ENCODE measurements at places on chromosomes 3 and 15.

DNA sequence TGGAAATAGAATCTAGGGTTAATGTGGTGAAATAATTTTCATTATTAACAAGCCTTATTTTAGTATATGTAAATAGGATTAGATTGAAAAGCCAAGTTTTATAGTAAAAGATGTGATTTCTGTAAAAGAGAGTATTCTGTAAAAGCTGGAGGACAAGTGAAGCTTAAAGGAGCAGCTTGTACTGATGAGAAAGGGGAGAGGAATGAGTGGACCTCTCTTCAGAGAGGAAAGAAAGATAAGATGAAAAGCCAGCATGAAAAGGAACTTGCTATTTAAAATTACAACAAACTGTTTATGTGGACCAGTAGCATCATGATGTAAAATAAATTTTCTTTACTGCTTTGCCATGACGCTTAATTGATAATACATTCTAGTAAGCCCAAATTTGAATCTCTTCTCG, 18.5 kb downstream of the ALCAM start:
- no peak for DNase-seq

GRCh38 chr3:5972586-5972985, 785.1 kb downstream of the EDEM1 start:
- no peak for DNase-seq

GRCh38 chr3:192188218-192188835, 539.0 kb downstream of the FGF12 start:
- DNase-seq = no peak

GRCh38 chr15:52787123-52787503, 3.0 kb downstream of the ONECUT1 start:
- no peak for DNase-seq

DNA sequence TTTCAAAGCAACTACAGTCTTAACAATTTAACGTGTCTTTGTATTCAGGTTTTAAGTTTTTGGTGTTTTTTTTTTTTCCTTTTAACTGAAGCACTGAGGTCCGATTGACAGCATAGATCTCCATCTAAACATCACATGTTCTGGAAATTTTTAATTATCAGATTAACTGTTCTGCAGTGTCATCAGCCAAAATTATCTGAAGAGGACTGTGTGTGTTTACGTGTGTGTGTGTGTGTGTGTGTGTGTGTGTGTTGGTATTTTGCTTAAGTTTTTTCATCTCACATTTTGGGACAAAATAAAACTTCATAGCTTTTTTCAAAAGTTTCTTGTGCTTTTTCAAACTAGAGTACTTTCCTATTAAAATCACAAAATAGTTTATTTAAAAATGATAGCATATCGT, 1.8 kb downstream of the PIK3CA start:
- no peak for DNase-seq

- DNase-seq = peak; percentile 76
Observed at GRCh38 chr3:121660356-121661171, at the start of gene HCLS1. Gene HCLS1, minus strand, starts transcription at chr3:121660903. Its CDS starts 2,556 bp downstream, at chr3:121658347.

GRCh38 chr15:28915041-28915810, 29.5 kb downstream of the APBA2 start:
- no peak for DNase-seq

DNA sequence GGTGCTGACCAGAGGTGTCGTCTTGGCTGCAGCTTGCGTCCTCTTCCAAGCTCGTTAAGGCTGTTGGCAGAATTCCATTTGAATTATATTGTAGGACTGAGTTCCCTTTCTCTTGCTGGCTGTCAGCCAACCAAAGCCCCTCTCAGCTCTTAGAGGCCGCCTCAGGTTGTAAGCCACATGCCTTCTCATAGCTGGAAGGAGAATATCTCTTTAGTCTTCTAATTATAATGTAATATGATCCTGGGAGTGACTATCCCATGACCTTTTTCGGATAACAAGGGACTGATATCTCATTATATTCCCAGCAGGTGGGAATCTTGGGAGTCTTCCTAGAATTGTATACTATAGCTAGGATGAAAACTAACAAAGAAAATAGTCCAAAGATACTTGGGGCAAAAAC, 4.8 kb downstream of the SCG5 start:
- no peak for DNase-seq

DNA sequence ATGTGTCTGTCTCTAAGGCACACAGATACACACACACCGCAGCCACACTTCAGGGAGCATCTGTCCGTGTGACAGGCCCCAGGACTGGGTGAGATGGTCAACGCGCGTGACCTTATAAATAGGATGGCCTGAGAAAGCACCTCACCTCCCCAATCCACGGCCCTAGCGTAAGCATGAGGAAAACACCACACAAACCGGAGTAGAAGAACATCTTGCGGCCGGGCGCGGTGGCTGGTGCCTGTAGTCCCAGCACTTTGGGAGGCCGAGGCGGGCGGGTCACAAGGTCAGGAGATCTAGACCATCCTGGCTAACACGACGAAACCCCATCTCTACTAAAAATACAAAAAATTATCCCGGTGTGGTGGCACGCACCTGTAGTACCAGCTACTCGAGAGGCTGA, 1.6 kb downstream of the NIPA1 start:
- no peak for DNase-seq

DNA sequence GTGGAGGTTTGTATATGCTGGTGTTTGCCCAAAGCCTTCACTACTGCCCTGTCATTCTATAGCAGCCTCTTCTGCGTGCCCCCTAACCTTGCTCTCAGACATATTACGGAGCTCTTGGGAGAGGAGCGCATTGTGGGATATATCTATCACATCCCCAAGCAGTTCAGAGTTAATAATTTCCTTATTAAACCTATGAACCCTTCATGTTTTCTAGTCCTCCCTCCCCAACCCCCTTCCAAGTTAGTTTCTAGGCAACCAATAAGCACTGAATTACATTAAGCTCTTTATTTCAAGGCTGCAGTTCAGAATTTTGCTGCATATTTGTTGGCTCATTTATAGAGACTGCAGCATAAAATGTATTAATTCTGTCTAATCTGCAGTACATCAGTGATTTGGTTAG, 57.3 kb upstream of the GRM7 start:
- no peak for DNase-seq

GRCh38 chr3:186583831-186584230, 13.3 kb downstream of the DNAJB11 start:
- DNase-seq = no peak

- DNase-seq = no peak
Observed at GRCh38 chr3:128424508-128425069, 42.1 kb downstream of the DNAJB8 start.

- DNase-seq = no peak
Observed at GRCh38 chr3:197478746-197479668, 76.8 kb downstream of the BDH1 start.

GRCh38 chr3:45799586-45799985, 3.2 kb upstream of the SLC6A20 start:
- no peak for DNase-seq

DNA sequence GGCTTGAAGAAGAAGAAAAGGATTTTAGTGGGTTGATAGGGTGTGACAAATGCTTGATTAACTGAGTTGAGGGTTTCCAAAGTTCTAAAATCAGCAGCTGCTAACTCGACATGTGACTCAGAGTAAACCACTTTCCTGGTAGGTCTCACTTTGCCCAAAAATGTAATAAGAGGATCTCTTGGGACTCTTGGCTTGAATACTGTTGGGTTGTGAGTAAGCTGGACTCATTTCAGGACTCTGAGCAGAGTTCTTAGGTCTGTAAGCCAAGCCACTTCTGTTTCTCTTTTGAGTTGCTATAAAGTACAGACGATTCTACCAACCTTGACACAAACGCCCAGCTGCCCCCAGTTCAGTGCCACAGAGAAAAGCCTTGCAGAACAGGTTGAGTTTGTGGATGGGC, 241.1 kb downstream of the ZNF621 start:
- DNase-seq = no peak

DNA sequence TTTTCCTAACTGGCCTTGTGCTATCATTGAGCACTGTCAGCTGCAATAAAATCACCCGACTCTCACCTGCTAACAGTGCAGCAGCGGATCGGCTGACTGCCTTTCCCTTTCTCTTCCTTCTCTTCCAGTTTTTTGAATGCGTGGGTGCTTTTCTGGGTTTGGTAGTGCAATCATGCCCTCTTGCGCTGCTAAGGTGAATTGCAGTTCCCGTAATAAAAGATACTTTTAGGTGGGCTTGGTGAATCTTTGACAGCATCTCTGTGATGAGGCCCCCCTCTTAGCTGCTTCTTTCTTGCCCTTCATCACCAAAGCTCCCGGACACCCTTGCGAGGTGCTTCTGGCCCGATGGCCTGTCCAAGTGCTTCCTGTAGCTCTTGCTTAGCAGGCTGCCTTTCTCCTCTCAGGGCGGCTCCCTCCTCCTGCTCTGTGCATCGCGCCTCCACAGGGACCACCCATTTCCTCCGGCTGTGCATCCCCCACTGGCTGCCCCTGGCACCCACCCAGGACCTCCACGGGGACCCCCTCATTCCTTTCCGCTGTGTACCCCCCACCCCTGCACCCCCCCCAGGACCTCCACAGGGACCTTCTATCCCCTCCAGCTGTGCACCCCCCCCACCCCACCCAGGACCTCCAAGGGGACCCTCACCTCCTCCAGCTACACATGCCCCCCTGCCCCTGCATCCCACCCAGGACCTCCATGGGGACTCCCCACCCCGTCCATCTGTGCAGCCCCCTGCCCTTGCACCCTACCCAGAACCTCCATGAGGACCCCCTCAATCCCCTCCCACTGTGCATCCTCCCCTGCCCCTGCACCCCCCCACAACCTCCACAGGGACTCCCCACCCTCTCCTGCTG, 50.8 kb upstream of the RPL32 start:
- DNase-seq = peak; percentile 49

DNA sequence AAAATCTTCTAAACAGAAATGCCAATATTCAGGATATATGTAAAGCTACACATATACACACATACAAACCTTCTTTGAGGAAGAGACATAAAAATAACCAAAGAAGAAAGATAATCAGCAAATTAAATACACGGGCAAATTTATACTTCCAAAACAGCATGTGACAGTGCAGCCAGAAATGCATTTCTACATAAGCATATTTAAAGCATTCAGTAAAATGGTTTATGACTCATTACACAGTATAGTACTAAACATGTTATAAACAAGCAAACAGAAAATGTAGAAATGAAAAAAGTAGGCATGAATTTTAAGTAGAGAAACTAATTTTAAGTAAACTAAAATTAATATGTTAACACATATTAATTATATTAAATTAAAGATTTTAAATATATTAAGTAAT, 1717.2 kb downstream of the OTOL1 start:
- DNase-seq = no peak

GRCh38 chr3:109362823-109363222, 25.5 kb upstream of the DPPA4 start:
- DNase-seq = no peak

GRCh38 chr3:132167870-132168269, 133.1 kb upstream of the CPNE4 start:
- no peak for DNase-seq

DNA sequence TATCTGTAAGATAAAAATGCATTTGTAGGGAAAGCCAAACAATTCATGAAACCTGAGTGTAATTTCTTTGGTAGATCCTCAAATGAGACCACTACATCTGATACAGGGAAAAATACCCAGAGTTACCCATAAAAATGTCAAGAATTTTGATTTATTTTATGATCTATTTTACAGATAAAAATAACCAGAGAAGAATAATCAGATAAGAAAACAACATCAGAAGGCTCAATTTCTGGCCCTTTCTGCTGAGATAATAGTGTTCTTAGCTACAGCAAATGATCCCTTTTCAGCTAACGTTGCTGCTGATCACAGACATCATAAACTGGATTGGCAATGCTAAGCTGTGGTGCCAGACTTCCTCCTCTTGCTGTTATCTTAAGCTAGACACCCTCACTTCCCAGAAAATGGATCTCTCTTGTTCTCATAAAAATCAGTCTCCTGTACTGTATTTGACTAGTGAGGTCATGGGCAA, 21.3 kb upstream of the TMEM108 start:
- DNase-seq = no peak

- no peak for DNase-seq
Observed at GRCh38 chr3:134085034-134085775, 55.5 kb upstream of the SLCO2A1 start.

DNA sequence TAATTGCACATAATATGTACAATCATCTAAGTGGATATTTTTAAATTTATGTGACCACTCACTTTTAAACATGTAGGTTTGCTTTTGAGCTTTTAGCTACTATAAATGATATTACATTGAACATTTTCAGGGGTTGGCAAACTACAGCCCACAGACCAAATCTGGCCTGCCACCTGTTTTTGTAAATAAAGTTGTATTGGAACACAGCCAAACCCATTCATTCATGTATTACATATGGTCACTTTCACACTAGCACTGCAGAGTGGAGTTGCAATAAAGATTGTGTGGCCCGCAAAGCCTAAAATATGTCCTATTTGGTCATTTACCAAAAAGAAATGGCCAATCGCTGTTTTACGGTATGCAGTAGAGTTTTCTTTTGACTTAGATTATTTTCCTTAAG, 21.2 kb downstream of the CMTM7 start:
- DNase-seq = no peak

GRCh38 chr3:45742461-45743089, 53.4 kb downstream of the SACM1L start:
- DNase-seq = no peak

GRCh38 chr3:72299321-72299802, 514.4 kb upstream of the PROK2 start:
- DNase-seq = no peak

- DNase-seq = no peak
Observed at GRCh38 chr3:57980416-57980815, 27.8 kb upstream of the FLNB start.
